K562 (cell line): ENCODE measurements at places on chromosomes 4 and X.
A peak's percentile ranks its signal among the peaks of the same experiment; 100 is the strongest.

DNA sequence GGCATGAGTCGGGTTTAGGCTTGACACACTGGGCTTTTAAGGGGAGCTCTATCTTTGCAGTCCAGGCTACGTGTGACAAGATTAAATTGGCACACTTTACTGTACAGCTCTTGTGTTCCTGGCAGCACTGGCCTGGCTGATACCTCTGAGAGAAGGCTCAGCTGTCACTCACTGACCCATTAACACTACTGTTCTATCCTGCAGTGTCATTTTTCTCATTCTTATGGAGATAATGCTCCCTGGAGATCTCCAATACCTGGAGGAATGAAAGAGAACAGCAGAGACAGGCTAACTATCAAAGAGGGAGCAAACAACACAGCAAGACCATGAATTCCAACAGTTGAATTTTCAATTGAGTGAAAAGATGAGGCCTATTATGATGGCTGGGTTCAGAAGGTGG lies 1.7 kb upstream of the PDHA2 start:
- no peak for DNase-seq

- no peak for DNase-seq
These were observed 30.7 kb downstream of the ARHGEF9 start for GRCh38 chrX:63754136-63754859.

- no peak for DNase-seq
These were observed 6.6 kb upstream of the POU3F4 start for GRCh38 chrX:83501530-83501929.

GRCh38 chrX:100477958-100478357 lies 67.9 kb upstream of the PCDH19 start:
- DNase-seq, result no peak

DNA sequence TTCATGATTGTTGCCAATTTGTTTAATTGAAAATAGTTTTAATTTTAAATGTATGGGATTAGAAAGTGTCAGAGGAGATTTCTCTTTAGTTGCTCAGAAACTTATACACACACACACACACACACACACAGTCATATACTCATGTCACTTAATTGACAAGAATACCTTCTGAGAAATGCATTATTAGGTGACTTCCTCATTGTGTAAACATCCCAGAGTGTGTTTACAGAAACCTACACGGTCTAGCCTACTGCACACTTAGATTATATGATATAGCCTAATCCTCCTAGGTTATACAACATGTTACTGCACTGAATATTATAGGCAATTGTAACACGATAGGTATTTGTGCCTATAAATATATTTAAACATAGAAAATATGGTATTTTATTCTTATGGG lies 1327.4 kb downstream of the FSTL5 start:
- DNase-seq, result no peak

- no peak for DNase-seq
These were observed 89.2 kb upstream of the GPM6B start for GRCh38 chrX:13906093-13906492.

DNA sequence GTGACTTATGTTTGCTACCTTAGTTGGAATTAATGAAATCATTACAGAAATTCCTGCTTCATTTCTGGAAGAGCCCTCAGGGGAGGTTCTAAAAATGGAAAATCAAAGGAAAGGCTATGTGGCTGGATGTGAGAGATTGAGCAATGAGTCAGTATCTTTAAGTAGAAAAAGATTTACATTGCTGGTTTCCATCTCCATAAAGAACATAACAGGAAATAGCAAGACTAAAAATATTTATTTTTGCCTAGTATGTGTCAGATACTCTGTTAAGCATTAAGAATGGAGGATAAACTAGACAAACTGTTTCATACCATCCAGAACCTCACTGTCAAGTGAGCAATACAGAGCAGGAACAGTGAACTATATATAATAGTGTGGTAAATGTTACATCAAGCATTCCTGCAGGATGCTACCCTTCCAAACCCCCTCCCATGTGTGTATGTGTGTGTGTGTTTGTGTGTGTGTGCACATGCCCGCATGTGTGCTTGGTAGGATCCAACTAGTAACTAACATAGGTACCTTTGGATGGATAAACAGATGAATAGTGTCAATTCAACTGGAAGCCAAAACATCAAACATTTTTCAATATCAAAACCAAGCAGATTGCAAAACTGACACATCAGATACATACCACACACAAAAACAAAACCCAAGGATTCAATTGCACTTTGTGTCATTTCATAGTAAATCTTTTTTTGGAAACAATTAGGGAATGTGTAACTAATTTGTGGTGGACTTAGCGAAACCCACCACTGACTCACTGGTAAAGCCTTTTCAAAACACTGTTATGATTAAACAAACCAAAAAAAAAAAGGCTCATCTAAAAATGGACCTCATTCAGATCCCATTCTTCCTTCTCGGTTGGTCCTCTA lies 223.4 kb downstream of the SHROOM3 start:
- DNase-seq, result no peak

- DNase-seq, result no peak
These were observed 260.6 kb upstream of the BOD1L1 start for GRCh38 chr4:13888112-13888511.

- DNase-seq, result no peak
These were observed 883 bp upstream of the KLHL4 start for GRCh38 chrX:87516717-87517121.

- no peak for DNase-seq
These were observed 407.9 kb downstream of the TECRL start for GRCh38 chr4:64001229-64001898.

GRCh38 chr4:5019274-5019673 lies at the start of gene CYTL1:
CYTL1 (minus strand) TSS chr4:5019458; CDS start chr4:5019445, 13 bp downstream.
- DNase-seq, result no peak

DNA sequence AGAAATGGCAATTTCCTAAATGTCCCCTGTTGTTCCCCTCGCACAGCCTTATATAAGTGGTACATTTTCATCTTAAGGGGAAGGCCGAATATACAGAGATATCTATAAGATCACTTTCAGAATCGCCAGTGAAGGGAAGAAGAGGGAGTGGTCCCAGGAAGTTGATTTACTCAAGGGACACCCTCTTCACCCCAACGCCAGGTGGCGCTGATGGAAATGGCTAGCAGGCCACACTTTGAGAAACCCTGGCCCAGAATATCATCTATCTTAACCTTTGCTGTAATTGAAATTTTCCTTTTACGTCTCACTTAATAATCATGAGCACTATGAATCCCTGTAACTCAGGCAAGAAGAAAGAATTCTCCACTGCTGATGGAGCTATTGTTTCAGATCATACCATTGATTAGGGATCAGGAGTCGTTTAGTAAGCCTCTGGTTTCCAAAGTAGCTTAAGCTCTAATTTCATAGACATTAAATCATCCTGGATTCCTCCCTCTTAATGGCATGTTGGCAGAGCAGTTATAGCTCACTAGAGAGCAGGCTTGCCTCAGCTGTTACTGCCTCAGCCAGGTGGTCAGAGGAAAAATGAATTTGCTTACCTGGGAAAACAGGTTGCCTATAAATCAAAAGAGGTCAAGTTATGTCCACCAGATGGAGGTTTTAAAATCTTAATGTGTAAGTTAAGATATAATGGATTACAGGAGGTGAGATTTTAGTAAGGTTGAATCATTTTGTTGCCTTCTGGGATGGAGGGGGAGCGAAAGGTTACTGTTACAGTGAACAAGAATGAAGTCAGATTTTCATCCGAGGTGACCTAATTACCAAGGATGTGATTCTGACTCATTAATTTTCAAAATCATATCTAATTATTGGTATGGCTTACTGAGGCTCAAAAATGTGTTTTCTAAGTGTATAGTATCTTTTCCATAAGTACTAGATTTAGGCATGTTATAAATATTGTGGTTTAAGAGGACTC lies 941.2 kb upstream of the TENM3 start:
- peak; percentile 45 for DNase-seq

DNA sequence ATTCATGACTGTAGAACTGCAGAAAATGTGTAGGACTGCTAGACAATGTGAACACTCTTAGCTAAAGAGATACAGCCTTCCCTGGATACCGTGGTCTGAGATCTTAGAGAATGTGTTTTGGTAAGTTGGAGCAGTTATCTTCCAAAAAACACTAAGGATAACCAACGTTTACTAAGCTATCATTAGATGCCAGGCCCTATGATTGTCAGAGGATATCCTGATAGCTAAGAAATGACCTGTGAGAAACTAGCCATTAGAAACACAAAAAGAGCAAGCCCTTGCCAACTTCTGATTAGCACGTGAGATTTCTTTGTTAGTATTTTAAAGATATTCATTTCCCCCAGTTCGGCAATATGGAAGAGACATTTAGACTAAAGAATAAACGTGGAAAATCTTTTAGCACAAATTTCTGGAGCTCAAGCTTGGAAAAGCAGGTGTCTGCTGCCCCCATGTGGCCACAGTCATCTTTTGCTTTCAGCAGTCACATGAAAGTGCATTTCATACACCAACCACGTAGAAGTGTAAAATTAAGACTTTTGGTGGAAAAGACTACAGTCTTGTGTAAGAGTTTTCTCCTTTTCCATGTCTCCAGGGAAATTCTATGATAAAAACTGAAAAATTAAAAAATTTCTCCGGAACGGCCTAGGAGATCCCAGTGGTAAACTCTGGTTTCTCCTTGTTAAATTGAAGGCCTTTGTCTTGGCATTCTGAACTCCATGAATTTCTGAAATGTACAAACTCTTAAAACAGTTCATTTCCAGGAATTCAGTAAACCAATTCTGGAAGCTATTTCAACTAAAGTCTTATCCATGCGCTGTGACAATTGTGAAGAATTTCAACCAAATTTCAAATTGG lies 136.4 kb downstream of the ZNF674 start:
- DNase-seq, result peak; percentile 65

GRCh38 chr4:54318904-54319303 lies 89.8 kb downstream of the PDGFRA start:
- DNase-seq, result peak; percentile 59

DNA sequence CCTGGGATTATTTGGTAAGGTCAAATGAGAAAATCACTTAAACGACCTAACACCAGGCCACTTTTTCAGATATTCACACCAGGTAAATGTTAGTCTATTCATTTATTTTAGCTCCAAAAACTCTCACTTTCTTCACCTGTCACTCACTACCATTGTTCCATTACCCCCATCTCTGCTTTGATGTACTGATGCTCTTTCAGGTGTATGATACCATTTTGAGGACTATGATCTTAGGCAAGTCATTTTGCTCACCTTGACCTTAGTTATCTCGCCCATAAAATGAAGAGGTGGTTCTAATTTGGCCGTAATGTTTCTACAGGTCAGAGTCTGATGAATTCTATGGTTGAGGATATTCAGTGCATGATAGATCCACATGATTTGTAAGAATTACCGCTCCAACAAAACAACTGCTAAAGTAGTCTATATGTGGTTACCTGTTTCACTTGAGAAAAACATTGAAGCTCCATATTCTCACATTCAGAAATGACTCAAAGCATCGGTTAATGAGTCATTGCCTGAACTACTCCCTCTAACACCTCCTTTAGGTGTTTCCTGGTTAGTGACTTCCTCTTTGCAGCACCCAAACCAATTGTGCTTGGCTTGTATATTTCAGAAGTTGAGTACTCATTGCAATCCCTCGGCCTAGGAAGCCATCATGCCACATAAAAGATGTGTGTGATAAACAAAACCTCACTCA lies 4.5 kb downstream of the DTHD1 start:
- no peak for DNase-seq

DNA sequence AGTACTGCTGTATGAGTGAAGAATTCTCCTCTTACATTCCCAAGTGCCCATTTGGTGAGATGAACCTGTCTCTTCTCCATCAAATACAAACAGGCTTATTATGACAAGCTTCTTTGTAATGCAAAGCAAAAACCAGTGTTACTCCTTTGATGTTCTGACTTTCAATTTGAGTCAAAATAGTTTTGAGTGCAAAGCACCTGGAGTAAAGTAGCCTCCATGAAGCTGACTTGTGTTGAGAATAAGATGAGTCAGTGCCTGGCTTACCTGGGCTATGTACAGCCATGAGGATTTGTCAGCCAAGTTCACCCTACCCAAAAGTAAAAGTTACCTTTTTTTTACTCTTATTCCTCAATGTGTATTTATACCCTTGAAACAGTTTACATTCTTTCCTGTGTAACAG lies 132.5 kb upstream of the FMR1 start:
- no peak for DNase-seq

- no peak for DNase-seq
These were observed 35.0 kb upstream of the SLC4A4 start for GRCh38 chr4:71303850-71304249.

- DNase-seq, result no peak
These were observed 17.3 kb downstream of the STIM2 start for GRCh38 chr4:26877961-26878360.

DNA sequence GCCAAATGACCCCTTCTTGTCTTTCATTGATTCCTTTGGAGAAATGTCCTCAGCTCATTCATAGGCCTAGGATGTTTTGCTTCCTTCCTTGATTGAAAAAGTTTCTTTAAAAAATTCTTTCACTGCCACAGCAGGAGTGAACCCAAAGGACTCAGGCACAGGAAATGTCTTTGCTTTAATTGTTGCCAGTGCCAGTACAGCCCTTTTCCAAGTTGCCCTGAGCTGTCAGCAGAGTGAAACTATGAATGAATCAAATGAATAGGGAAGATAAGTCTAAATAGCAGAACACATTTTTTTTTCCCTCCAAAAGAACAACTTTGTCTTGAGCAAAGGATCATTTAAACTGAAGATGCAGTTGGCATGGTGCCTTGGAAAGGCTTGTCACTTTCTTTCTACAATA lies 63.8 kb upstream of the SLC4A4 start:
- DNase-seq, result no peak

DNA sequence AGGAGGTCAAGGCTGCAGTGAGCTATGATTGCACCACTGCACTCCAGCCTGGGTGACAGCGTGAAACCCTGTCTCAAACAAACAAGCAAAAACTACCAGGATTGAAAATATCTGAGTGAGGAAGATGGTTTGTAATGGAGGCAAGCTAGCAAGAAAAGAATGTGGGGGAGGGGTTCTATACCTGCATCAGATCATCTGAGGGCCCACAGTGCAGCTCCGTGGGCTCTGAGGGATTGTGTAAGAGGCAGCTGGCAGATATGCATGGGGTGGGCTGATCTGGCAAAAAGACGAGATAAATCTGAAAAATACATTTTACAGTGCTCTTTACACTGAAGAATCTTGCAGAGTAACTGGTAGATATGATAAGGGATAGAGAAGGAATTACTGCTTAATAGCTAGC lies 28.9 kb upstream of the CHRNA9 start:
- DNase-seq, result no peak

- DNase-seq, result no peak
These were observed 124.8 kb downstream of the LRBA start for GRCh38 chr4:150890246-150890645.

- DNase-seq, result no peak
These were observed 2.2 kb downstream of the WFS1 start for GRCh38 chr4:6271701-6272465.

GRCh38 chrX:149151805-149152757 lies 353.0 kb downstream of the IDS start:
- DNase-seq, result no peak

DNA sequence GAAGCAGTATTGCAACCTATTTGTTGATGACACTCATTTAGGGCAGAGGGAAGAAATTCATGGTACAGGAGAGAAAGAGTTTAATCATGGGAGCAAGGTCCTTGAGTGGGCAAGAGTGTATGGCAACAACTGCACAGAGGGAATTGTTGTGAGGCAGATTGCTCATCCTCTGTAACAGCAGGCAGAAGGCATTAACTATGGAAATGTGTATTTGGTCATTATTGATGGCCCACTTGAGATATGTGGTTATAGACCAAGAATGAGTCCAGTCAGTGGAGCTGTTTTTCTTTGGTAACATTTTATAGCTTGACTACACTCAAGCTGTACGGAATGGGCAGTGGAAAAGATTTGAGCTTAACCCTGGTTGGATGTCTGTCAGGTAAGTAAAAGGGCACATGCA lies 15.9 kb downstream of the PLRG1 start:
- no peak for DNase-seq

- DNase-seq, result no peak
These were observed 163.6 kb upstream of the ANK2 start for GRCh38 chr4:112885897-112886296.

GRCh38 chrX:118174516-118175098 lies 58.0 kb upstream of the KLHL13 start:
- no peak for DNase-seq
